Stimulated activated CD8-positive, alpha-beta memory T cell treated with anti-CD3 and anti-CD28 coated beads, Interleukin-4, amount 100 ng/mL, for 1 hour (primary cell): ENCODE measurements at places on chromosomes 5 and 9.

GRCh38 chr5:172909931-172910502, 49.2 kb upstream of the RPL26L1 start:
- DNase-seq, result no peak

DNA sequence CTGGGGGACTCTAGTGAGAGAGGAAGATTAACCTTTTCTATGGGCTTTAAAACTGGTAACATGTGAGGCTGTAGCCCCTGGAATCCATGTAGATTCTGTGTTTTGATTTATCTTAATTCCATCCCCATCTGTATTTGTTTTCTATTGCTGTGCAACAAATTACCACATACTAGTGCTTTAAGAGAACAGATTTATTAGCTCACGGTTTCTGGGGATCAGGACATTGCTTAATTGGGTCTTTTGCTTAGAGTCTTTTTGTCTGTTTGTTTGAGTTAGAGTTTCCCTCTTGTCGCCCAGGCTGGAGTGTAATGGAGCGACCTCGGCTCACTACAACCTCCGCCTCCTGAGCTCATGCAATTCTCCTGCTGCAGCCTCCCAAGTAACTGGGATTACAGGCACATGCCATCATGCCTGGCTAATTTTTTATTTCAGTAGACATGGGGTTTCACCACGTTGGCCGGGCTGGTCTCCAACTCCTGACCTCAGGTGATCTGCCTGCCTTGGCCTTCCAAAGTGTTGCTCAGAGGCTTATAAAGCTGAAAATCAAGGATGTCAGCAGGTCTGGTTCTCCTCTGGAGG, 29.9 kb upstream of the GNA14 start:
- DNase-seq, result no peak

- no peak for DNase-seq
Observed at GRCh38 chr5:163993126-163993525, 487.7 kb downstream of the MAT2B start.

GRCh38 chr5:7886849-7887475, 18.0 kb downstream of the MTRR start:
- DNase-seq, result no peak

DNA sequence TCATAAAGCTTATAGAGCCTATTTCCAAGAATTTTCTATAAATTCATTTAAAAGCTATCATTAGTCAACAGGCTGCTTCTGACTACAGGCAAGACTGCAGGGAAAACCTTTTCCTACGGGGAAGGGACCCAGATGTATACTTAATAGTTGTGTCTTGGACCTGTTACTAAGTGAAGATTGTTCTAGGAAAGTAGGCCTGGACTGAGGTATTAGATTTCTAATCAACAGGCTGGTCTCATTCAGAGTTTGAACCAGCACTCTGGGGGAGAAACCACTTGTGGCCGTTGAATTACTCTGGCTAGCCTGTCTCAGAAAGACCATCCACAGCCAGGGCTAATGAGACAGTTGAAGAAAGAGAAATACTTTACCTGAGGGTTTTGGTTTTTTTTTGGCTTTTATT, 60.0 kb downstream of the IL6ST start:
- DNase-seq, result no peak

GRCh38 chr9:118829334-118829733, 539.9 kb downstream of the BRINP1 start:
- DNase-seq, result no peak

- no peak for DNase-seq
Observed at GRCh38 chr5:102959055-102959454, 160.9 kb downstream of the GIN1 start.
